ENCODE measurements at places on chromosomes 16 and 17.
A peak's percentile ranks its signal among the peaks of the same experiment; 100 is the strongest.

DNA sequence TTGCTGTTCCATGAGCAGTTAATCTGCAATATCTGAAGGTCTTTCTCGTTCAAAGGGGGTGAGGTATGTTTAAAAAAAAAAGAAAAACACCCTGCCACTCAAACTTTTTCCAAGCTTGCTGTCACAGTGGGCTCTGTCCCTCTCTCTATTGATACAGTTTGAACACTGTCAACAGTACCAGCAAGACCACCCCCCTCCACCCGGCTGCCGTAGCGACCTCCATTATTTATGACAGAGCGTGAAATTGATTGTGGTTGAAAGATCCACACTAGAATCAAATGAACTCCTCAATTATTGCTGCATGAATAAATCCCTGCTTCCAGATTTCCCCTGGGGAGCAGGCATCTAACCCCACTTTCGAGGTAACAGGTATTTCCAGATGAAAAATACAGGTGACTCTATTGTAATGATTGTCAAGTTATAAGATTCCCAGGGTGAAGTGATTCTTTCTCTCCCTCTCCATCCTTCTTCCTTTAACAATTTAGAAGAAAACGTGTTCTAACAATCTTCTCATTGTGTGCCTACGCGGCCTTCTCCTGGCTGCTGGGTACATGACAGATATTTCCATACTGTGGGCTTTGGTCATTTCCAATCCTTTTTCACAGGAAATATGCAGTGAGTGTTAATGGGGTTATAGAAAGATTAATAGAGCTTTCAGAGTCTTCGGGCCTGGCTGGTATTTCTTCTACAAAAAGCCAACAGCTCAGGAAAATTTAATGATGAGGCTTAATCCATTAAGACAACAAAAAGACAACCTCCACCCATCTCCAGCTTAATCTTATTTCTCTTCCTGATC, 135.7 kb upstream of the C16orf82 start:
- DNase-seq = no peak

- no peak for DNase-seq
These were observed 24.8 kb upstream of the PIK3R6 start for GRCh38 chr17:8892338-8892690.

GRCh38 chr16:55146966-55147365, 177.0 kb upstream of the IRX6 start:
- DNase-seq = no peak

DNA sequence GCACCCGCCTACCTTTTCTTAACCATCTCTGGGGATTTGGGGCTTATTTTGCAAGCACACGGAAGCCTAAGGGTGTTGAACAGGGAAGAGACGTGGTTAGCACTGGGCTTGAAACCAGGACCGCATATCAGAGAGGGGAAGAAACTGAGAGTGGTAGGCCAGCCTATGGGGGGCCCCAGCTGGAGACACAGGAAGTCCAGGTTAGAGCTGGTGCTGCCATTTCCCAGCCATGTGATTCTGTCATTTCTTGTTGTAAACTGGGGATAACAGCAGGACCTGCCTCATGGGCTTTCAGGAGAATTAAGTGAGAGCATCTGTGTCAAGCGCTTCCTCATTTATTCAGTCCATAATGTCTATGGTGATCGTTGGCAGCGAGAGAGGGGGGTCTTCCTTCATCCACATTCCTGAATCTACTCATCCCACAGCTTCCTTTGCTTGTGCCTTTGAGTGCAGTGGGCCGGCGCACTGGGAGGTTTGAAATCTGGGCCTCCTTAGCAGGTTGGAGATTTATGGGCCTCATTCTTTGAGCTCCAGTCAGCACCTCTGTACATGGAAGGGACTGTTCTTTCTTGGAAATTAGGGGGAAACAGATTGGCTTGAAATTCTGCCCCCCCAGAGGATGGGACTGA, 20.1 kb downstream of the NKD1 start:
- DNase-seq = no peak

- no peak for DNase-seq
These were observed 4.4 kb downstream of the SOX9 start for GRCh38 chr17:72125226-72125651.

- DNase-seq = no peak
These were observed 11.9 kb upstream of the CD300E start for GRCh38 chr17:74635418-74635817.

GRCh38 chr17:71114911-71115668, 945.8 kb downstream of the KCNJ2 start:
- DNase-seq = no peak

DNA sequence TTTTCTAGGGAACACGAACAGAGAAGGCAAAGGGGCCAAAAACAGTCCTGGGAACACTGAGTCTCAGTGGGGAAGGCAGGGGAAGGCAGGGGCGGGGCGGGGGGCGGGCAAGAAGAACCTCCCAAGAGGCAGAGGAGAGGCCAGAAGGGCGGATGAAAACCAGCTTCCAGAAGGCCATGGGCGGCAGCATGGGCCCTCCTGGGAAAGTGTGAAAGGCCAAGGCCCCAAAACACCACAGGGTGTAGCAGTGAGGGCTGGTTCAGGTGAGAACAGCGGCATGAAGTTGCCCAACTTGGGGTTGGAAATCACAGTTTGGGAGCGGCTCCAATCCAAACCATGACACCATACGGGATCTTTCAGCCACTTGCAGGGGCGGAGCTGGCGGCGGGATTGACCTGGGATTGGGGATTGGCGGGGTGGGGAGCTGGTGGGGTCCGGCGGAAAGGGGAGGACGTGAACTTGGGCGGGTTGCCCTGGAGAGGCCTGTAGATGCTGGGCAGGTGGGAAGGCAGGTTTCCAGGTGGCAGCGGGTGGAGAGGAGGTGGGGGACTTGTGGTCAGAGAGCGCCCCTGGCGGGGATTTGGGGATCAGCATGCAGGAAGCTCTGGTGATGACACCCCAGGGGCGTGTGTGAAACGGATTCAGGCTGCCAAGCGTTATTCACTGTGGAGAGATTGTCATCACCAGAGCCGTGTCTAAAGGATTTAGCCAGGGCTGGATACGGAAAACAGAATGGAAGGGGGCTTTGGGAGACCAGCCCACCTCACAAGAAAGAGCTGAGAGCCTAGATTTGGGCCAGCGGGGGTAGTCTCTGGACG, 80.9 kb downstream of the ARHGAP23 start:
- peak; percentile 61 for DNase-seq

DNA sequence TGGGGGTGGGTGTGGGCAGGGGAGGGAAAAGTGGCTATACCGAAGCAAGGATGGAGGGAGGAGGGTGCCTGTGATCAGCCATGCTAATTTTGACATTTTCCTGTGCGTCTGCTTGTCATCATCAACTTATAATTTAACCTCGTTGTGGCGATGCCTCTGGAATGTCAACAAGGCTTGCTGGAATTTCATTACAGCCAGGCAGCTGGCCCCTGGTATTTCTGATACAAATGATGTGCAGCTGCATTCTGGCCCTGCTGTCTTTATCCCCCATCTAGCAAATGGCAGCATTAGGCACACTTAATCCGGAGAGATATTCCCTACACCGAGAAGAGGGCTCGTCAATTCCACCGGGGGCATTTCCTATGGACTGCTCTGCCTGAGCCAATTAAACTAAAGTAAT, 278.3 kb upstream of the CCL2 start:
- DNase-seq = no peak

GRCh38 chr17:51587516-51587915, 327.2 kb downstream of the UTP18 start:
- no peak for DNase-seq

DNA sequence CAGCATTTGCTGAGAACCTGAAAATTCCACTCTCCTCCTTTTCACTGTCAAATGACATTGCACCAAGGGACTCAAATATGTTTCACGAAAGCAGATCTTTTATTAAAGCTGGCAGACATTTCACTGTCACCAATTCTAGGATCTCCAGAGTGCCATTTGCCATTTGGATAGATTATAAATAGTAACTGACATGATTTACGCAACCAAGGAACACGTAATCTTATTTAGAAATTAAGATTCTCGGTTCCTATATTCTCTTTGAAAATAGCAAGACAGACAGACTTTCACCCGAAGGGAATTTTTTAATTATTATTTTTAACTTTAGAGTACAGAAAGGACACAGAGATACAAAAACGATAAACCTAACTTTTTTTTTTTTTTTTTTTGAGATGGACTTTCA, 49.6 kb downstream of the ANKFY1 start:
- DNase-seq = no peak

DNA sequence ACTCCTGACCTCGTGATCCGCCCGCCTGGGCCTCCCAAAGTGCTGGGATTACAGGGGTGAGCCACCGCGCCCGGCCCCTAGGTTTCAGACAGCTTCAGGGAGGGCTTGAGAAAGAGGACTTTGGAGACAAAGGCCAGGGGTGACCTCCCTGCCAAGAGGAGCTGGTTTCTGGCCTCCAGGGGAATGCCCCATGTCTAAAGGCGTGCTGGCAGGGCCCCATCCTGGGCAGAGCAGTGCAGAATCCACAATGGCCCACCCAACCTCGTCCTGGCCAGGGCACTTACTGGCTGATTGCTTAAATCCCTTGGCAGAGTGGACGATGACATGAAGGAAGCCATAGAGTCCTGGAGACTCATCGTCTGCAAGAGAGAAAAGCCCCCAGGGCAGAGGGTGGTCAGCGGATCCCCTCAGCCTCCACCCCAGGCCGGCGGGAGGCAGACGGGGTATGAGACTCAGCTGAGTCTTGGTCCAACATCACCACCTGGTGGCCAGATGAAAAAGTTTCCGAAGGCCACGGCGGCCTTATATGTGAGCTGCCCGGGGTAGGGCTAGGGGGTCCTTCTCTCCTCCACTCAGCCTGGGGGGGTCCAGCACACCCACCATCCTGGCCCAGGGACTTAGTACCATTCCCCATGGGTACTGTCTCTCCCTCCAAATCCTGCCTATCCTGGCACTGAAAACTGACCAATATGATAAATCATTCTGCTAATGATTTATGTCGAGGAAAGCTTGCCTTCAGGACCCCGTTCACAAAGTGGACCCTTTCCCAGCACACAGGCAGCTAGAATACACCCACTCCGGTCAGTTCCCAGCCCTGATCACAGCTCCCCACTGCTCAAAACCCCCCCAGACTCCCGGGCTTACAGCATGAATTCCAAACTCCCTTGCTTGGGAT, 59.1 kb downstream of the TIMM22 start:
- peak; percentile 15 for DNase-seq

DNA sequence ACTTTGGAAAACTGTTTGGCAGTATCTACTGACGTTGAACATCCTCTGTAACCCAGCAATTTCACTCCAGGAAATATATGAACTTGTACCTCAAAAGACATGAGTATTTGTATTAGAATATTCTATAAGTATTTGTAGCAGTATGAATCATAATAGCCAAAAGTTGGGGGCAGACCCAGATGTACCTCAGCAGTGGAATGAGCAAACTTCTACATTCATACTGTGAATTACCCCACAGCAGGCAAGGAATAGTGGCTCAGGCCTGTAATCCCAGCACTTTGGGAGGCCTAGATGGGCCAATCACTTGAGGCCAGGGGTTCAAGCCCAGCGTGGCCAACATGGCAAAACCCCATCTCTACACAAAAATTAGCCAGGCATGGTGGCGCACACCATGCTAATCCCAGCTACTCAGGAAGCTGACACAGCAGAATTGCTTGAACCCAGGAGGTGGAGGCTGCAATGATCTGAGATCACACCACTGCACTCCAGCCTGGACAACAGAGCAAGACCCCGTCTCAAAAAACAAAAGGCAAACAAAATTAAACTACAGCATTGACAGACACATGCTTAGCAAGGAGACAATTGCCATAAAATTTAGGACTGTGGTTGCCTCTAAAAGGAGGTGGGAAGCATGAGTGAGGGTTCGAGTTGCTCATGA, 11.2 kb upstream of the HELZ start:
- no peak for DNase-seq

GRCh38 chr17:39239640-39240314, 14.0 kb upstream of the STAC2 start:
- DNase-seq = peak; percentile 28

GRCh38 chr16:23941963-23942564, 106.3 kb downstream of the PRKCB start:
- no peak for DNase-seq

- DNase-seq = no peak
These were observed 2.7 kb upstream of the RRAD start for GRCh38 chr16:66927918-66928649.

DNA sequence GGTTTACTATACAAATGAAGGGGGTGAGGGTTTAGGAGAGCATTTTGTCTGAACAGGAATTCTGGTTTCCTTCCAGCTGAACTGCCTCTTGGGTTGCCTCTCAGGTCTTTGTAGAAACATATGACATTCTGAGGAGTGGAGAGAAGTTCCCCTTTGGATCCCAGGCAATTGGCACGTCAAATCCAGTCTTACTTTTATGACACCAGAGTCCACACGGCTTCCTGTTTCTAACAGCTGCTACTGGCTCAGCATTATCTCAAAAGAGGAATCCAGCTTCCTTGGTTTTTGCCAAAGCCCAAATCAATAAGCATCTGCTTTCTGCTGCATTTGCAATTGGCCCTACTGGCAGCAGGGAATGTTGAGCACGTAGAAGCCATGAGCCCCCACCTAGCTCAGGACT, 97.6 kb upstream of the FAM20A start:
- no peak for DNase-seq

GRCh38 chr17:81252326-81252986, 13.3 kb downstream of the NDUFAF8 start:
- DNase-seq = no peak

GRCh38 chr17:32697728-32698625, 178.9 kb downstream of the MYO1D start:
- no peak for DNase-seq

DNA sequence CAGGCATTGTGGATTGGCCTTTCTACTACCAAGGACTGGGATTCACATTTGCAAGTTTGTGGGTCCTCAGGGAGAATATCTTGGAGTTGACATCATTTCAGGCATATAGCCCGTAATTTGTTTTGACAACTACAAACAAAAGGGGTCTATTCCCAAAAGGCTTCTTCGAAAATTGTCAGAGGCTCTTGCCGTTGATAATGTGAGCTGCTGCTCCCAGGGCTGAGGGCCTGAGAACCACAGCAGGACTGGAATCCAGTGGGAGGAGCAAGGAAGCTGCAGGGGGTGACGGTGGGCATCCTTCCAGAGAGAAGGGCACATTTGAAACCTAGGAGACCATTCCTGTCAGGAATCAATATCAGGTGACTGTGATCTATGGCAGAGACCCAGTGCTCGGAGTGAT, 761.6 kb upstream of the RBFOX1 start:
- no peak for DNase-seq

Measured in stimulated activated CD8-positive, alpha-beta memory T cell treated with anti-CD3 and anti-CD28 coated beads, Interleukin-15, amount 100 ng/mL, for 48 hours (primary cell).